ENCODE measurements at places on chromosomes 3 and 15.

- DNase-seq, result no peak
Measured at GRCh38 chr3:105317841-105318240, 48.9 kb upstream of the ALCAM start.

DNA sequence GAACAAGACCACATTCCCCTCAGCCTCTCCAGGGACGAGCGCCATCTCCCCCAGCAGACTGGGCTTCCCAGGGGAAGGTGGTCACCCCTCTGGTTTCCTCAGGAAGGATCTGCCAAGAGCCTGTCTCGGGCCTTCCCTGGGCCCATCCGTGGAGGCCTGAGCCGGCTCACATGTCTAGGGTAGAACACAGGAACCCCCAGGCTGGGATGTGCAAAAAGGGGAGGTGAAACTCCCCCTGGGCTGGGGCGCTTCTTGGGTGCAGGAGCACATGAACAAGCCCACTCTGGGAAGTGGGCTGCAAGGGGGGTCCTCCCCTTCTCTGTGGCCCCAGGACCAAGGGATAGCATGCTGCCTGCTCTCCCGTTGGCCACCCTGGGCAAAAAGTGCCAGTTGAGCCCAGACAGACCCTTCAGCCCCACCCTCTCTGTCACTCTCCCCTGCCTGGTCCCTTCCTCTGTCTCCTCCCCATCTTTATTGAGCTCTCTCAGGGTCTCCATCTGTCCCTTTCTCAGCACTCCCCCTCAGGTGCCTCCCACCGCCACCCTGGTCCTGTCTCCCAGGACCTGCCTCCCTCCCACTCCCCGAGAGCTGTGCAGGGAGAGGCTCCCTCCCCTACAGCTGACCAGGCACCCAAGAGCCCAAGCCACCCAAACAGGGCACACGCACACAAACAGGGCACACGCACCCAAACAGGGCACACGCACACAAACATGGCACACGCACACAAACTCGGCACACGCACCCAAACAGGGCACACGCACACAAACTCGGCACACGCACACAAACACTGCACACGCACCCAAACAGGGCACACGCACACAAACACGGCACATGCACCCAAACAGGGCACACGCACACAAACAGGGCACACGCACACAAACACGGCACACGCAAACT, 864 bp downstream of the SEMA3G start:
- no peak for DNase-seq

DNA sequence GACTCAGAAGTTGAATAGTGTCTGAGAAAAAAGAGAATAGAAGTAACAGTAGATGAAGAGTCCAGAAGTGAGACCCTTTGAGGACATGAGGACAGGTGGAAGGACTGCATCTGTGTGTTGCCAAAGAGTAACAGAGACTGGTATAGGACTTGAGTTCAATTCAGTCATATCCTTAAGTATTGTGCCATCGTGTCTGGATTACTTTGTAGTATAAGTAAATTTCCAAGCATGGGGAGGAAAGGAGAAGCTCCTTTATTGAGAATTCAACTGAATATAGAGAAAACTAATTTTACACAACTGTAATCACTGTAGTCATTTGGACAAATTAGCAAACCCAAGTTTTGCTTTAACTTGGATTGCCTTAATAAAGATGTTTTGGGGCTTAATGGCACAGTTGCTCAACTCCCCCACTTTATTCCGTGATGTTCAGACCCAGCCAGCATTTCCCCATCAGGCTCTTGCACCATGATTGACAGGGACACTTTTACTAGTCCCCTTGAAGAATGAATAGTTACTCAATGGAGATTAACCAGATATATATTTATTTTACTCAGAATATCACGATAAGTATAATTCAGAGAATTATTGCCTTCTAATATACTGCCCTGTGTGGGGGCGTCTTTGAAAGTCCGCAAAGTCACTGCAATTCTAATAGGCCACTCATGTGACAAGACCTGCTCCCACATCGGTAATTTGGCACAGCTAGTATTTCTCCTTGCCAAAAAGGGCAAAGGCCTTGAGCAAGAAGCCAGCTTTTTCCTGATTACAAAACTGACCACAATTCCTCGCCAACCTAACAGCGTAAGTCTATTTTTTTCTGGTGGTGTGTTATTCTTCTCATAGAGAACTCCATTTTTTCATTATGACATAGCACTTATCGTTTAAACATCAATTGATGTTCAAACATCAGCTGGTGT, 61.3 kb downstream of the PPARG start:
- DNase-seq, result no peak

- DNase-seq, result no peak
Measured at GRCh38 chr3:187011915-187012314, 81.6 kb downstream of the ST6GAL1 start.

GRCh38 chr15:75097939-75098338, 74.5 kb downstream of the PPCDC start:
- DNase-seq, result no peak

GRCh38 chr3:66353530-66353929, 132.7 kb downstream of the SLC25A26 start:
- no peak for DNase-seq

- peak; percentile 29 for DNase-seq
Measured at GRCh38 chr3:99808163-99808794, 9.4 kb upstream of the CMSS1 start.

DNA sequence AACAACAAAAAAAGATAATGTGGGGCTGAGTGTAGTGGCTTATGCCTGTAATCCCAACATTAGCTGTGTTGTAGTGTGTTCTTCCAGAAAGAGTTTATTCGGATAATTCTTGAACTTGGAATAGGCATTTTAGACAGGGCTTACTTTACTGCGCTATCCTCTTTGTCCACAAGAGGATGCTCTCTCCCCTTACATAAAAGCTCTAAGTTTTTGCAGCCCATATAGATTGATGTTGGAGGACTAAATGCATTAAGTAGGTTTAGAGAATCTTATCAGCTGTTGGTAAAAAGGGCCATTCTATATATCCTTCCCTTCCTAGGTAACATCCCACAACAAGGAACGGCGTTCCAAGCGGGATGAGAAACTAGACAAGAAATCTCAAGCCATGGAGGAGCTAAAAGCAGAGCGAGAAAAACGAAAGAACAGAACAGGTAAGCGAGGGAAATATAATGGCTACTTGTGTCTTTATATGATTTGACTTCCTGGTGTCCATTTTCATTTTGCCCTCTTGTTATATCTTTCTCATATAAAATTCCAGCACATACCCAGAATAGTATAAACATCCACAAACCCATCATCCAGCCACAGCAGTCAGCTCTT, 27.8 kb upstream of the ITPKA start:
- no peak for DNase-seq

DNA sequence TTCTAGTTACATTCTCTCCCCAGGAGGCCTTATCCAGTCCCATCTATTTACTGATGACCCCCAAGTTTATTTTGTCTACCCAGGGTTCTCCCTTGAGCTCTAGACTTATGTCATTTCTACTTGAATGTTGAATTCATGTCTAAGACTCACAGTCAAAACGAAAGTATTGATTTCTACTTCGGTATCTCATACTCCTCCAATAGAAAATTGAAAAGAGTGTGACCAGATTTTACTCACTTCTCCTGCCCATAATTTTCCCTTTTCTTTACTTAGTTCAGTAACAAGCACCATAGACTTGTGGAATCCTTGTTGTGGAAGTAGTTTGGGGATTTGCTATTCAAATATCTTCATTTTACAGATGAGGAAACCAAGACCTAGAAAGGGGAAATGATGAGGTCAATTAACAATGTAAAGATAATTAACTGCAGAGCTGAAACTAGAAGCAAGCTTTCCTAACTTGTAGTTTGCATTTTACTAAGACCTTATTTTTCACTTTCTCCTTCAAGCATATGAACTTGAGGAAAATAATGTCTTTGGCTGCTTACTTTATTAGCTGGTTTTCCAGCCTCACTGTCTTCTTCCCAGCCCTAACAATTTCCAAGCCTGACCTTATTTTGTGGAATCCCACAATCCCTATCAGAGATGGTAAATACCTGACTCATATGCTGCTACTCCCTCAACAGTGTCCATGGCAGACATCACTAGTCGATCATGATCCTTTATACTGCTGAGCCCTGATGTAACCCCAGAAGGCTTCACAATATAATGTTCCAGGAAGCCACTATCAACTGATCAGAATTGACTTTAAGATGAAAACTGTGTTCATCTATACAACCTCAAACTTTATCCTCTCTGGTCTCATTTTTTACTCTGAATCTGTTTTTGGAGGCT, 123.9 kb upstream of the AGBL1 start:
- DNase-seq, result no peak

- DNase-seq, result no peak
Measured at GRCh38 chr3:151788401-151788800, 25.5 kb upstream of the AADAC start.

GRCh38 chr3:171809861-171810628, at the start of gene PLD1:
PLD1 (minus strand) TSS chr3:171810483; CDS start chr3:171738051, 72,432 bp downstream.
- no peak for DNase-seq

- peak; percentile 14 for DNase-seq
Measured at GRCh38 chr3:124793054-124793739, 62.9 kb downstream of the UMPS start.

- DNase-seq, result peak; percentile 27
Measured at GRCh38 chr3:177427540-177427939, 230.3 kb upstream of the TBL1XR1 start.

- DNase-seq, result no peak
Measured at GRCh38 chr15:96307856-96308394, 22.6 kb upstream of the NR2F2 start.

- peak; percentile 44 for DNase-seq
Measured at GRCh38 chr3:194204042-194204987, 68.4 kb downstream of the HES1 start.

DNA sequence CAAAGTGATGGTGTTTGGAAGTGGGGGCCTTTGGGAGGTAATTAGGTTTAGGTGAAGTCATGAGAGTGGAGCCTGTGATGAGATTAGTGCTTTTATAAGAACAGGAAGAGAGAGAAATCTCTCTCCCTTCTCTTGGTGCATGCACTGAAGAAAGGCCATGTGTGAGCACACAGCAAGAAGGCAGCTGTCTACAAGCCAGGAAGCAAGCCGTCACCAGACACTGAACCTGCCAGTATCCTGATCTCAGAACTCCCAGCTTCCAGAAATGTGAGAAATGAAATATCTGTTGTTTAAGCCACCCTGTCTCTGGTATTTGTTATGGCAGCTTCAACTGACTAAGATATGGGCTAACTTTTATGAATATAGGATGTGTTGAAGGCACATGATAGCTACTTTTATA, 72.6 kb downstream of the REC114 start:
- DNase-seq, result no peak

GRCh38 chr3:155995525-155996370, 124.6 kb upstream of the KCNAB1 start:
- peak; percentile 5 for DNase-seq

DNA sequence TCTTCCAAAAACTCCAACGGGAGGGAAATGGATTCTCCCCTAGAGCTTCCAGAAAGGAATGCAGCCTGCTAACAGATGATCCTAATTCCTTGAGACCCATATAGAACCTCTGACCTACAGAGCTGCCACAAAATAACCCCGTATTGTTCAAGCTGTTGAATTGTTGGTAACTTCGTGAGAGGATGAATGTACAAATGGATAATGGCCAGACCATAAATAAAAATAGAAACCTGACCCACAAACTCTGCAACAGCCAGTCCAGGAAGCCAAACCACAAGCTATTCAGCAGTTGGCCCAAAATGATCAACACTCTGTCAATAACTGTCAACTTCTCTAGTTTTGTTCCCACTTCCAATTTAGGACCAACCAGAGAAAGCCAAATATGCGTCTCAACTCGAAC, 414.0 kb upstream of the ZNF717 start:
- no peak for DNase-seq

DNA sequence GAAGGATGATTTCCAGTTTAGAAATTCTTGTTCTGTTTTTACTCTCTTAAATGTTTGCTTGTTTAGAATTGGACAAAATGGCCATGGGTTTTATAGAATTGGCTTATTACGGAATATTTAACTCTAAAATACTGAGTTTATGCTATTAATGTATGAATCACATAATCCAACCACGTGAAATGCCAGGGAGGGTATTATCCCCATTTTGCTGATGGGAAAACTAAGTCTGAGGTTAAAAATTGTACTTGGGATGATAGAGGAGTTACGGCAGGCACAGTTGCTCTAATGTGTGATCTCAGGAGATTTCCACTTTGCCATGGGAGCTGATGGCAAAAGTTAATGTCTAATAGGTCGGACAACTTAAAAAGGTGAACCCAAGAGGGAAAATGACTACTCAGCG, 194.4 kb downstream of the ITPR1 start:
- no peak for DNase-seq

GRCh38 chr3:190446573-190447279, 3.0 kb downstream of the TMEM207 start:
- DNase-seq, result no peak

- DNase-seq, result no peak
Measured at GRCh38 chr15:36575266-36575665, 4.2 kb upstream of the CDIN1 start.

DNA sequence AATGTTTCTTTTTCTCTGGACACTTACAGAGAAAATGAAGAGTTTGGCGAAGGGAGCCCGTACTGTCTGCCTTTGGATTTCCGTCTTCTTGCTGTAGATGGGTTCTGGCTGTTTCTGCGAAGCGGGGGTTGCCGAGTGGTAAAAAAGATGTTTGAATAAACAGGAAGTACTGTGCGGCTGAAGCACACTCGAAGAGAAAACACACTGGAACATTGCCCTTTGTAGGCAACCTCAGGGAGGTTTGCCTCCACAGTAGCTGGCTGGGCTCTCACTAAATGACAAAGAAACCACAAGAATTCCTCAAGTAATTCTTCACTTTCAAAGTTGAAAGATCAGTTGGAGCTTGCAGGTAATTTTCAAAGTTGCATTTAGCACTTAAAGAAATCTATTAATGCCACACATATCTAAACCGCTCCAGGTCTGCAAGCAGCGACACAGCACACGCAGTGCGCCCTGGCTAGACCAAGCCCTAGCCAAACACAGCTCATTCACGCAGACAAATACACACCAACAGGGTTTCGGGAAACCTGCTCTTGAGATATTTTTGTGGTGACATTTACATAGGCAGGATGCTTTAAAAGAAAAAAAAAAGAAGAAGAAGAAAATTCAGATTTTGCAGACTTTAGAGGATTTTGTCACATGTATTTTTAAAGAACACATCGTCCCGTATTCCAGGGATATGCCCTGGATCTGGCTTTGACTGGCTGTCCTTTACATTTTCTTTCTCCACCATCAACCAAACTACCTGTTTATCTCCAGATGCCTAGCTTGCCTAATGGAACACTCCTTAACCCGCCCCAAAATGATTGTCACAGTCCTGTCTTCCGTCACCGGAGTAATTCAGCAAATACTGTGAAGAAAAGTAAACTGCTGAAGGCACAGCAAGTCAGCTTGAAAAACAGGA, 452.8 kb downstream of the FOXP1 start:
- no peak for DNase-seq

Data from epithelial cell of prostate (primary cell).